ENCODE measurements at places on chromosomes 12 and 14.

DNA sequence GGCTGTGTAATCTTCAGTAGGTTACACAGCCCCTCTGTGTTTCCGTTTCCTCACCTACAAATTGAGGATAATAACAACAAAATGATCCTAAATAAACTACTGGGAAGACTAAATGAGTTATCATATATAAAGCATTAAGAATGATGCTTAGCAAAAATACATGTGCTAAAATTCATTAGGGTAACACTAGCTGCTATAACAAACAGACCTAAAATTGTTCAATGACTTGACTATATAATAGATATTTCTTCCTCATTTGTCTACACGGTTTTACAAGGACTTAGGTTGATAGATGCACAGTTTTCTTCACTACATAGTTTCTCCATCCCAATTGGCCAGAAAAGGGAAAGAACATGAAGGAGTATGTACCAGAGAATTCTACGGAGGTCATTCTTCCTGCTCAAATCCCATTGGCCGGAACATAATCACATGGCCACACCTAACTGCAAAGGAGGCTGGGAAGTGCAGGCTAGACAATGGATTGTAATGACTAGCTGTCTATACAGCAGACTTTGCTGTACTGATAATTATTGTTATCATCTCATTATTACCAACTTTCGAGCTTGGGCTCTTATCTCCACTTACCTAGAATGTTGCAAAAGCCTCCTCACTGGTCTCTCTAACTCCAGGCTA lies 223.5 kb upstream of the NUDT4 start:
- DNase-seq = no peak

DNA sequence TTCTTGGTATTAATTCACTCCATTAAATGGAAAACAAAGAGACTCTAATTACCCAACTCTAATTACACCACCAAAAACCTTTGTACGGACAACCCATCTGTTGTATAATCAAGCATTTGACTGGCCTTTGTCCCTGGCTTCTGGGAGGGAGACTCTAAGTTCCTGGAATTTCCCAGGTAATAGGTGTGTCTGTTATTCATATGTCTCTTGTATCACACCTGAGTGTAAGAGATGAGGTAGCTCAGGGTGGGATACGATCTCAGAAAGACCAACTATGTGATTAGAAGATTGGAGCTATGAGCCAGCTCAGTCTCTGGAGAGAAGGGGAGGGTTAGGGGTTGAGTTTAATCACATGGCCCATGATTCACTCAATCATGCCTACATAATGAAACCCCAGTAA lies 94.7 kb upstream of the PLXNC1 start:
- DNase-seq = no peak

DNA sequence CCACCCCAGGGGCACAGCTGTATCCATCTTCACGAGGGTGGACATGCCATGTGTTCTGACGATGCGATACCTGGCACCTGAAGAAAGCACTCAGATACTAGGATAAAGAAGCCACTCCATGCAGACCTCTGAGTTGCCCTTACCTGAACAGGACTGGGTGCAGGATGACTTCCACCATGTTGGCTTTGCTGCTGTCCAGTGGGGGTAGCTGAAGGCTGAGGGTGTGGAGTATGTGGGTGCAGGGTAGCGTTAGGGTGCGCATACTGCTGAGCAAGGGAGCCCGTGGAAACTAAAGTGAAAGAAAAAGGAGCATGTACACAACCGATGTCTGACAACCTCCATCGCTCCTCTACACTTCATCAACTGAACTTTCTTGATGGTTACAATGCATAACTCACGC lies 51.3 kb downstream of the SH2B3 start:
- no peak for DNase-seq

DNA sequence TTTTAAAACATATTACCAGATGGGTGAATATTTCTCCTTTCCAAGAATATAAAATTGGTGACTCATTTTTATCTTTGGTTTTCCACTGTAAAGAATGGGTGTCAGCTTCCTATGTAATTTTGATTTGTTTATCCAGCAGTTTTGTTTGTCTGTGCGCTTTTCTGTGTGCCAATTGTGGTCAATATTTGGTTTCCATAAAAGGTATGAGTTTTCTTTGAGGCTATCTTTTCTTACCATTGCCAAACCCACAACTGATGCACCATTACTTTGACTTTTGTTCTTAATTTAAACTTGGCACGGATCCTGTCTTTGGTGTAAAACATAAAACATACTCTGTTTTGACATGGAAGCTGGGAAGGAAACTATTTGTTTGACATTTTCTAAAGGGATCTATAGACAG lies 78.8 kb upstream of the NAV3 start:
- DNase-seq = no peak

DNA sequence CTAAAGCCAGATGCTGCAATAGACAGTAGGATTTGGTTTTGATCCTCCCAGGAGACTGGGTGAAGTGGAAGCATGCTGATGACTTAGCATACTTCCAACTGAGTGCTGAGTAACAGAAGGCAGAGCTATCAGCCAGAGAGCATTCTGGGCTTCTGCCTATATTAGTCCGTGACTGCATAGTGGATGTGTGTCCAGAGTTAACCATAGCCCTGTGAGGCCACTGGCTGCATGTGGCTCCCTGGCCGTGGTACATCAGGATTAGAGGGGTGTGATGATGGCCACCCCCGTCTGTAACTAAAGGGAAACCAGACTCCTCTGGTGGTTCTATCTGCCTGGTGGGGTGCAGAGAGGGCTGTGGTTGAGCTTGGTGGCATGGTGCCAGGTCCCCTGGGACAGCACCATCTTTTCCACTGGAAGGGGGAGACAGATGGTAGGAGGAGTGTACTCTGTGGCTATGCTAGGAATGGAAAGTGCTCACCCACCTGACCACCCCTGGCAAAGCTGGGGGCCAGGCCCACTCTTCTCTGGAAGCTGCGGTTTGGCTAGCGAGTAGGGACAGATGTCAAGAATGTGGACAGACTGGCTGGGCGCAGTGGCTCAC lies 27.4 kb downstream of the ABCD4 start:
- DNase-seq = no peak

- DNase-seq = no peak
Measured at GRCh38 chr12:1934831-1935230, 16.4 kb upstream of the CACNA2D4 start.

Measured in stimulated activated CD4-positive, alpha-beta T cell treated with anti-CD3 and anti-CD28 coated beads, TNF-alpha, amount 100 ng/mL, for 1 hour (primary cell).